ENCODE measurements at places on chromosomes 2 and 18.

GRCh38 chr18:76364282-76365259, 130.5 kb downstream of the ZNF516 start:
- DNase-seq, result peak; percentile 27

GRCh38 chr18:39555496-39555895, 1989.9 kb upstream of the CELF4 start:
- no peak for DNase-seq

GRCh38 chr2:60819155-60819862, 62.1 kb upstream of the REL start:
- no peak for DNase-seq

- DNase-seq, result no peak
Observed at GRCh38 chr18:47603158-47603557, 327.3 kb downstream of the SMAD2 start.

DNA sequence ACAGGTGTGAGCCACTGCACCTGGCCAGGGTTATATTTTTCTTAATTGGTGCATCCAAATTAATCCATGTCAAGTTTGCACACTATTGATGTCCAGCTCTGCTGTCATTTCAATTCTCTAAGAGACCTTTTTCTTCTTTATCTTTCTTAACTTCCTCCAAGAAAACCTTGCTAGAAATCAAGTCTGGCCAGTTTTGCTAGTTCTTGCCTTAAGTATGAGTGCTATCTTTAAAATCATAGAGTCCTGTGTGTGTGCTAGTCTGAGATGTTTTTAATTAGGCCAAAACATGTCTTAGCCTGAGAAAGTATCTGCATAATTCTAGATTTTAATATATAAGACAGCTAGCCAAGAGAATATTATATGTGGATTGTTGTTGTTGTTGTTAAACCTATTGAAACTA, 56.2 kb upstream of the SLC39A10 start:
- no peak for DNase-seq

DNA sequence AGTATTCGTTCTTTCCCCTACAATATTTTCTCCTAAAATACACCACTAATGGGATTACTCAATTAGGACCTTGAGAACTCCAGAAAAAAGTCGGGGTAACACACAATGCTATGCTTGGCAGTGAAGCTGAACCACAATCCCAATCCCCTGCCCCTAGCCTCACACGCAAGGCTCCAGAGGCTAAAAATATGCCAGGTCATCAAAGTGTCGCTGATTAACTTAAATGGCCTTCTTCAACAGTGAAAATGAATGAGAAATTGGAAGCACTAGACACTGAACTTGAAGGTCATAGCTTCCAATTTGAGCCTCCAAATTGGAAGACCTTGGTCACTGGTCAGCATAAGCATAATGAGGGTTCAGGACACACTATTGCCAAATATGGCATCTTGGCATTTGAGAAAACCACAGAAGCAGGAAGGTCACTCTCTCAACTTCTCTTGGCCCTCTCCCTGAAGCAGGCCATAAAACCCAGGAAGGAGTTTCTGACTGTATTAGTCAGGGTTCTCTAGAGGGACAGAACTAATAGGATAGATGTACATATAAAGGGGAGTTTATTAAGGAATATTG, 86.0 kb upstream of the SATB2 start:
- no peak for DNase-seq

DNA sequence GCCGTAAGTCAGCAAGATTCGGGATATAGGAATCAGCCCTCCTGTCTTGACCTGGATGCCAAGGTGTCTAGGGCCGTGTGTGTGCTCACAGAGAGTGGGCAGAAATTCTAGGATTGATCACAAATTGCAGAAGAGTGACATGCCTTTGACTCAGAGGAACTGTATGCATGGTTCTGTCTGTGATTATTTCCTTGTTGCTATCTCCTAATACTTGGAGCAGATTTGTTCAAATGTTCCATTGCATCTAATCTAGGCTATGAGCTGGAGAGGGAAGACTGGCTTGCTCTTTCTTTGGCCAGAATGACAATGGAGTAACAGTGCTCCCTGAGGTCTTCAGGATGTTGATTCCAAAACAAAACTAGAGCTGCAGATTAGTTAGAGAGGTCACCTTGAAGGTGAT, 115.0 kb downstream of the EN1 start:
- no peak for DNase-seq

- no peak for DNase-seq
Observed at GRCh38 chr2:78676921-78677696, 348.4 kb upstream of the REG3G start.

DNA sequence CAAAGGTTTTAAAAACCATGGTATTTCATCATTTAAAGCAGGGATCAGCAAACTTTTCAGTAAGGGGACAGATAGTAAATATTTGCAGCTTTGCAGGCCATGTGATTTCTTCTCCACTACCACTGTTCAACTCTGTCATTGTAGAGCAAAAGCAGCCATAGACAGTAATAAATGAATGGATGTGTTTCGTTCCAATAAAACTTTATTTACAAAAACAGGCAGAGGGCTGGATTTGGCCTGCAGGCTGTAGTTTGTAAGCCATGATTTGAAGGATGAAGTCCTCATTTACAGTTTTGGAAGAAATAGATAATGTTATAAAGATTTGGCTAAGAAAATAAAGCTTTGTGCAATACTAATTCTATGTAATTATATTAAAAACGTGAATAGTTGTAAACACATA, 1.8 kb downstream of the SERPINB12 start:
- DNase-seq, result no peak

DNA sequence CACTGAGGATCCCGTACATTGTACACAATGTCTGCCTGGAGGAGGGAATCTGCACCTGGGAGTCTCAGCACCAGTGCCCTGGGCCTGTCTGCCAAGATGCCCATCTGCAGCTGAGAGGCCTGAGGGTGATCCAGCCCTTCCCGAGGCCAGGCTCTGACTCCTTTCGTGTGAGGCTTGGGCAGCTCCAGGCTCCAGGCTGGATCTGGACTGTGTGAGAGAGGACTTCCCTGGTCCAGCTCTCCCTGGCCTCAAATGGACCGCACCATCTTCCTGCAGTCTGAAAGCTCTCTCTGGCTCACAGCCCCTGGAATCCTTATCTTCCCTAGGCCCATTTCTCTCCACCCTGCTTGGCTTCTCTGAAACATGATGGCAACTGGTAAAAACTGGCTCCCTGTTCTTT, 324.6 kb downstream of the DYSF start:
- no peak for DNase-seq

DNA sequence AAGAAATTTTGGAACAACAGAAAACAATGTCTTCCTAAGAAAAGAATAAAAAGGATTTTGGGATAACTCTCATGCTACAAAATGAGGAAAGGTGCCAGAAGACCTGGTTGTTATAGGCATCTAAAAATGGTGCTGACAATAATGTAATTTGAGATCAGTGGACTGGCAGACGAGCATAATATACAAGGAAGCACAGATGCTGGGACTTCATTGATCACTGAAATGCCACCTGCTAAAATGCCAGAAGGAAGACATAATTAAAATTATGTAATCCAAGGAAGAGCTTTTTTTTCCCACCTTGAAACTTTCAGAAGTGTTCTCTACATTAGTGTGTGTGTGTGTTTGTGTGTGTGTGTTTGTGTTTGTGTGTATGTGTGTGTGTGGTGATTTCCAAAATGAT, 535.9 kb downstream of the XIRP2 start:
- no peak for DNase-seq

- DNase-seq, result no peak
Observed at GRCh38 chr2:12538138-12538694, 178.5 kb upstream of the TRIB2 start.

- DNase-seq, result peak; percentile 79
Observed at GRCh38 chr18:57150828-57151227, 3.9 kb downstream of the BOD1L2 start.

- no peak for DNase-seq
Observed at GRCh38 chr2:6283259-6283658, 582.4 kb downstream of the CMPK2 start.

- no peak for DNase-seq
Observed at GRCh38 chr2:113069676-113070605, 2.2 kb downstream of the IL1F10 start.

DNA sequence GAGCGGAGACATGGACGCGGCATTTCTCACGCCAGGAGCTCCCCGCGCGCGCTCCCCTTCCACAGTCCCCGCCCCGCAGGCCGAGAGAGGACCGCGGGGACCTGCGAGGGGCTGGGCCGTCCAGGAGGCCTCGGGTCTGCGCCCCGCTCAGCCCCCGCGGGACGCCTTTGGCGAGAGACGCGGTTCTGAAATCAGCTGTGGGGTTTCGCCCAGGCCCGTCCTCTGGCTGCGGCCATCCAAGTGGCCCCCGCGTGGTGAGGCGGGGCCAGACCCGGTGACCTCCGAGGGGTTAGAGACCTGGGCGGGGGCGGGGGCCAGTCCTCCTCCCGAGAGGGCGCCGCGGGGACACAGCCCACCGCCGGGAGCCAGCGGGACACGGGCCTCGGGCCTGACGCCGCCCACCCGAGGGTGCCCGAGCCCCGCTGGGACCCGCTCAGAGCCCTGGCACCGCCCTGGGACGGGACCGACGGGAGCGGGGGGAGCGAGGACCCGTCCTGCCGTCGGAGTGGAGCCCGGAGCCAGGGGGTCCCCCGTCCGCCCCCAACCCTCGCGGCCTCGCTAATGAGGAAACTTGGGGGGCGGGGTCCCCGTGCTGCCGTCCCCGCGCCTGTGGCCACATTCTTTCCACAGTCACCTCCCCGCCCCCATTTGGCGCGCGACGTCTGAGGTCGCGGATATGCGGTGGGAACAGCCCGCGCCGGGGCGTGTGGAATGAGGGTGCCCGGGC, 6.1 kb upstream of the SALL3 start:
- DNase-seq, result no peak

DNA sequence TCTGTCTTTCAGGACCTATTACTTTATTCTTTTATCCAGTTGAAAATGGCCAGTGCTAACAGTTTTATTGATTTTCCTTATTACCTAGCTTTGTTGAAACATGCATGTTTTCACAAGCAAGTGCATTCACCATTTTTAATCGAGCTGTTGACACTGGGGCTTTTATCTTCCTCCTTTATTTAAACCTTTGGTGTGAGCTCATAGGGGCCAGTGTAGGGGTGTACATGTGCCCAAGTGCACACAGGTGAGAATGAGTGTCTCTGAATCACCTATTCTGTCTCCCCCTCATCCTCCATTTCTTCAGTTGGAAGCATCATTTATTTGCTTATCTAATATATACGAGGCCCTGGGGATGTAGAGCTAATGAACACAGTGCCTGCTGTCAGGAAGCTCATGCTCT, 199.1 kb downstream of the PRKCE start:
- DNase-seq, result no peak

DNA sequence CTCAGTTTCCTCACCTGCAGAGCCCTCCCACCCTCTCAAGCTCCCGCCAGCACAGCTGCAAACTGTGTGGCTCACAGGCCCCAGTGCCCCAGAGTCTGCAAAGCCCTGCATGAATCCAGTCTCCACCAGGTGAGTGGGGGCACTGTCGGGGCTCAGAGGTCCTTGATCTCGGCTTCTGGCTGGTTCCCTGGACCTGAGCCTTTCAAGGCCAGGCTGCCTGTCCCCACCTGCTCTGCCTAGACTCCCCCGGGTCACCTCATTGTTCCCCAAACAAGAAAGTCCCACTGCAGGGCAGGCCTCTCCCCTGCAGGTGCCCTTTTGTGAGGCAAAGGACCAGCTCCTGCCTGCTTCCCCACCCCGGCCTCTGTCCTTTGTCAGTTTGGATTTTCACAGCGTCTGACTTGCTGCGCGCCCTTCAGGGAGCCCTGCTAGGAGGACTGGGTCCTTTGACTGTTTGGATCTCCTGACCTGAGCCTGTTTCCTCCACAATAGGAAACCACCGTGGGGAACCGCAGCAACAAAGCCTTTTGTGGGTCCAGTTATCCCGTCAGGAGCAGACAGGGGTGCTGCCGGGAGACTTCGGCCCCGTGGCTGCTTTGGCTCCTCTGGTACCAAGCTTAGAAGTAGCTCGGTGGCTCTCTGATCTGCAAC, 200.5 kb upstream of the HDAC4 start:
- DNase-seq, result no peak

DNA sequence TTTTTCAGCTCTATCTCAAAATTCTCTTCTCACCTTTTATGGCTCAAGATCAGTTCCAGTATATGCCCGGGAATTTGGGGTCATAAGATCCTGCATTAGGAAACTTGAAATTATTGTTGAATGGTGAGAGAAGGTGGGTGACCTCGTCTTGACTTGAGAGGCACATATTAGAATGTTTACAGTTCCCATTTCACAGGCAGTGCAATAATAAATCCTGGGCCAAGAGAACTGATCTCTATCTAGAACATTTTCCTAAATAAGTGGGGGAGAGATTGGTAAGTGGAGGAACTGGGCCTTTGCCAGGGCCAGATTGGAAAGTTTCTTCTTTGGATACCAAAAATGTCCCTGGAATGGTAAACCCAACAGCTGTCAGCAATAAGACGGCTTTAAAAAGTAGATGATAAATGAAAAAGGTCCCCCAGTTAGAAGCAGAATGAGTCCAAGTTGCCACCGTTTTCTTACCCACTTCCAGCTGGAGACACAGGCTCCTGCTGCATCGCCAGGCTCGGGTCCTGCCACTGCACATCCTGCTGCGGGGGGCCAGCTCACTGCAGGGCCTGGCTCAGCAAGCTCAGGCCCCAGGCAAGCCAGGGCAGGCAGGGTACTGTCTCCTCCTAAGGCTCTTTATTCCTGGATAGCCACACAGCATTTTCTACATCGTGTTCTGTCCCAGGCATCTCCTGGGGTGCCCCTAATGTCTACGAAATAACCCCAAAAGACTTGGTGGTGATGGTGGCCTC, 126.4 kb upstream of the EPAS1 start:
- peak; percentile 48 for DNase-seq

GRCh38 chr2:68379184-68379708, 14.2 kb downstream of the PLEK start:
- DNase-seq, result no peak

DNA sequence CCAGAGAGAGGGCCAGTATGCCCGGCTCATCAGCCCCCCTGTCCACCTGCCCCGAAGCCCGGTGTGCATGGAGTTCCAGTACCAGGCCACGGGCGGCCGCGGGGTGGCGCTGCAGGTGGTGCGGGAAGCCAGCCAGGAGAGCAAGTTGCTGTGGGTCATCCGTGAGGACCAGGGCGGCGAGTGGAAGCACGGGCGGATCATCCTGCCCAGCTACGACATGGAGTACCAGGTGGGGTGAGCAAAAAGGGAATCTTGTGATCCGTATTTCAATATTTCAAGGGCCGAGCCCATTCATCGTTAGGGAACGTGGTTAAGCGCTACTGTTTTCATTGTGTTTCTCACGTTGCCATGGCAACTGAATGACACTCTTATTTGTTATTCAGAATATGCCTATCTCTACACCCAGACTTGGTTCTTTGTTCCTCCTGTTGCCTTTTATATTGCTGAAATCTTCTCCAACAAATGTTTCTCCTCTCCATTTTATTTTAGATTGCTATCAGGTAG, 81.5 kb downstream of the NRP2 start:
- peak; percentile 5 for DNase-seq

- no peak for DNase-seq
Observed at GRCh38 chr2:23091900-23092299, 293.1 kb upstream of the KLHL29 start.
